ENCODE measurements at places on chromosomes 4 and X.

DNA sequence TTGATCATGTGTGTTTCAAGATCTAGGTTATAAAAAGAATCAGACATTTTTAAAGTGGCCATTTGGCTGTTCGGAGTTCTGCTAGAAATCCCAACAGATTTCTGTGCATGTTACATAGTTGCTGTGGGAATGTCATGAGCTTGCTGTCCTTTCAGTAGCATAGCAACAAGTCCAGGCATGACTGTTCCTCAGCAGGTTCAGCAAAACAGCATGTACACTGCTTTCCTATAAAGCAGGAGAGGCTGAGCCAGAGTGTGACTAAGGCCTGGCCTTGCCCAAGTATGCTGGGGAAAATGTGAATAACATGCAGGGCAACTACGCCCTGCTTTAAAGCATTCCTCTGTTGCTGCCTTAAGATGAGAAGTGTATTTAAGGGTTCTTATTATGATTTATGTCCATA, 217.1 kb upstream of the SMIM31 start:
- DNase-seq = no peak

DNA sequence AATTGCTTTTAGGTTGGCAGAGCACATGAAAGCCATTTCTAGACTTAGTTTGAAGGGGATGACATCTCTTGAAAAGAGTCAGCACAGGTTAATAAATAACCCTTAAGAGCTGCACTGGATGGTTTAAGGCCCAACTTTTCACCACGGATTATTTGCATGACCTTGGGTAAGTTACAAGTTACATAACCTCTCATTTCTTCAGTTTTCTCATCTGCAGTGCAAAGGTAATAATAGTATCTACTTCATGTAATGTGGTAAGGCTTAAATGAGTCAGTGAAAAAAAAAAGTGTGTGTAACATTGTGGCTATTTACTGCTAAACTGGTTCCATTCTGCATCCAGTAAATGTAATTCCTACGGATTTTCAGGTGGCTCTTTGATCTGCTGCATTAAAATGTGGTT, 715.8 kb downstream of the CCSER1 start:
- no peak for DNase-seq

- DNase-seq = peak; percentile 40
Observed at GRCh38 chr4:46931981-46932380, 22.9 kb upstream of the COX7B2 start.

DNA sequence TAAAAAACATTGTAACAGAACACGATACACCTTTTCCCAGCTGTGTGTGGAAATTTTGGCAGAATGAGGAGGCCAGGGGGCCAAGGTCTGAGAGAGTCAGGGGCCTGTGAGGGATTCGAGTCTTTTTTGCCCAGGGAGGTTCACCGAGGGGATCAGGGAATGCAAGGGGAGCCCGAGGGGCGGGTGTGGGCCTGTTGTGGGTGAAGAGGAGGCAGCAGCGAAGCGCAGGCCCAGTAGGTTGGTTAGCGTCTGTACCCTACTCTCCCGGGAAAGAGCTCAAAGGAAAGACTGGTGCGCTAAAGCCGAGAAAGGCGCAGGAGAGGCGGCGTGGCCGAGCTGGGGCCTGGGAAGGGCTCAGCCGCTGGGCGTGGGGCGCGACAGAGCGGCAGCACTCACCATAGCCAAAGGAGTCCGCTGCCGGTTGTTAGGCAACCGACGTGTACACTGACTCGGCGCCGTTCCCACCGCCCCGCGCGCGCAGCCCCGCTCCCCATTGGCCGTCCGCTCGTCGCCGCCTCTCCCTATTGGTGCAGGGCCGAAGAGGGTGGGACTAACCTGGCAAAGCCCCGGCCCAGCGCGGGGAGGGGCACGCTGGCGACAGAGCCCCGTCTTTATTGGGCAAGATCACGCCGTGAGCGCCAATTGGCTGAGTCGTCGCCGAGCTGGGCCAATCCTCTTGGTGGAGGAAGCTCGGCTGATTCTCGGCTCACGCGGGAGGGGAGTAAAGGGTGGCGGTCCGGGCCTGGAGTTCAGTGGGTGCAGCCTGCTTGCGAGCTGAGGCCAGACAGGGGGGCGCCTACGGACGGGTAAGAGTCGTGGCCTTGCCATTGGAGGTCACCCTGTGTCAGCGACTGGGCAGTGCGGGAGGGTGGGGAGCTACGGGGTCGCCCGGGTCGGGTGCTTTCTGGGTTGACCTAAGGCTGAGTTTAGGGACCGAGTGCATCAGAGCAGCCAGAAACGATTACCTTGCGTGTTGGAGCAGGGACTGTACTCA, at the start of the genes CETN2 and NSDHL:
Gene CETN2 (minus strand): TSS at position 446 of the 994 bp plus-strand sequence. CDS start 47 bp downstream, at position 399.
Gene NSDHL (plus strand): TSS at position 752 of the 994 bp plus-strand sequence. CDS start 15,262 bp downstream, outside the sequence.
- DNase-seq = peak; percentile 87

- DNase-seq = no peak
Observed at GRCh38 chr4:81485310-81485980, 13.7 kb upstream of the RASGEF1B start.

DNA sequence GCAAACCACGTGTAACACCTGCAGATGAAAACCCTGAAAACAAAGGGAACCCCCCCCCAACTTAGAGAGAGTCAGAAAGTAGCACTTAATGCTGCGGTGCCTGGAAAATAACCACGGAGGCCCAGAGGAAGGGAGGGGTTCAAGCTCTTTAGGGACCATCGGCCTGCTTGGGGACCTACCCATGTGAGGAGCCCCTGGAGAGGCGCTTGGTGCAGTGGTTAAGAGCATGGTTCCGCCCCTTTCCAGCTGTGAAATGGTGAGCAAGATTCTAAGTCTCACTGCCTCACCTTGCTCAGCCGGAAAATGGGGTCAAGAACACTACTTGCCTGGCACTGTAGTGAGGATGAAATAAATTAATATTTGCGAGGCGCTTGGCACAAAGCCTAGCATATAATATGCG, 13.8 kb downstream of the SLC25A5 start:
- DNase-seq = no peak

- DNase-seq = no peak
Observed at GRCh38 chrX:111116666-111117065, 20.7 kb downstream of the PAK3 start.

GRCh38 chr4:68466185-68466584, 18.9 kb downstream of the TMPRSS11E start:
- DNase-seq = no peak

GRCh38 chrX:54166915-54167314, 16.1 kb downstream of the FAM120C start:
- no peak for DNase-seq

- no peak for DNase-seq
Observed at GRCh38 chrX:130299279-130300009, 30.7 kb upstream of the ZNF280C start.

- no peak for DNase-seq
Observed at GRCh38 chr4:142631836-142632235, 214.3 kb downstream of the INPP4B start.

- DNase-seq = no peak
Observed at GRCh38 chr4:94724016-94724790, 33.6 kb upstream of the BMPR1B start.

GRCh38 chrX:91039777-91040176, 394.9 kb upstream of the PABPC5 start:
- DNase-seq = no peak

GRCh38 chr4:72875138-72875537, 194.4 kb downstream of the COX18 start:
- DNase-seq = no peak

DNA sequence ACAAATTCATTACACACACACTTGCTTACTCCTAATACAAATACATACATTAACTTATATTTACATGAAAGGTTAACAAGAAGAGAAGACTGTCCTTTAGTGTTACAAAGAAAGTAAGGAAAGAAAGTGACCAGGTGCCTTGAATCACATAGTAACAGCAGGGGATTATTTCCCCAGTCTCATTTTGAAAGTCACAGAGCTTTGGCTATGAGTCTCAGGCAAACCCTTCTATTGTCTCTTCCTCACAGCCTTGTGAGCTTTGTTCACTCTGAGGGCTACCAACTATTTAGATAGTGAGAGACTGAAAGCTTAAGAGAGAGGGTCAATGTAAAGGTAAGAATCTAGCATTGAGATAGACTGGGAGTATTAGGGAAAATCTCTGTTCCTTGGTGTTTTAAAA, 161.6 kb downstream of the NPNT start:
- no peak for DNase-seq

DNA sequence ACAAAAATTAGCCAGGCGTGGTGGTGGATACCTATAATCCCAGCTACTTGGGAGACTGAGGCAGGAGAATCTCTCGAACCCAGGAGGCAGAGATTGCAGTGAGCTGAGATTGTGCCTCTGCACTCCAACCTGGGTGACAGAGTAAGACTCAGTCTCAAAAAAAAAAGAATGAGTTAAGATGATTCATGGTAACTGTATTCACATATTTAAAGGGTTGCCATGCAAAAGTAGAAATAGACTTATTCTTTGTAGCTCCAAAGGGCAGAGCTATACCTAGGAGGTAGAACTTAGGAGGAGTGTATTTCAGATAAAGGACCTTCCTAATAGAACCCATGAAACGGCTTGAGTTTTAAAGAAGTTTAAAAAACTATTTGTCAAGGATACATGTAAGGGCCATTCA, 104.3 kb upstream of the IL13RA1 start:
- no peak for DNase-seq

- DNase-seq = peak; percentile 83
Observed at GRCh38 chr4:72567821-72568675, 973 bp downstream of the ADAMTS3 start.

GRCh38 chr4:5734853-5735252, 23.9 kb downstream of the EVC start:
- DNase-seq = no peak

- no peak for DNase-seq
Observed at GRCh38 chrX:134971926-134972325, 18.9 kb upstream of the SMIM10 start.

- no peak for DNase-seq
Observed at GRCh38 chr4:122744229-122744628, 11.7 kb downstream of the BBS12 start.

DNA sequence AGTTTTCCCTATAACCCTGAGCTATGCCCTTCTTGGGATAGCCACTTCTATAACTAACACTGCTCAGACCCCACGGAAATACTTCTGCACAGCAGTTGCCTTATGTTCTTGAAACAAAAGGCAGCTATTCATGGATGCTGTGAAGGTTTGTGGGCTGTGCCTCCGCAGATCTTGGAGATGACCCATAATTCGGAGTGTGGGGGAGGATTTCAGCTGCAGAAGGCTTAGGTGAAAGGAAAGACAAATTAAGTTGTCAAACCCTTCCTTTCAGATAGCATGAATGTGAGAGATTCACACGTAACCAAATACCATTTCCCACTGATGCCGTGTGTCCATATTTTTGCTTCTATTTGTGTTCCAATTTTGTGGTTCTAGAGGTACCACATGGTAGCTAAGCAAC, 38.1 kb upstream of the NYX start:
- DNase-seq = no peak

- DNase-seq = no peak
Observed at GRCh38 chrX:111020283-111020682, 75.7 kb upstream of the PAK3 start.

GRCh38 chr4:41318839-41319530, 62.3 kb downstream of the UCHL1 start:
- DNase-seq = no peak

DNA sequence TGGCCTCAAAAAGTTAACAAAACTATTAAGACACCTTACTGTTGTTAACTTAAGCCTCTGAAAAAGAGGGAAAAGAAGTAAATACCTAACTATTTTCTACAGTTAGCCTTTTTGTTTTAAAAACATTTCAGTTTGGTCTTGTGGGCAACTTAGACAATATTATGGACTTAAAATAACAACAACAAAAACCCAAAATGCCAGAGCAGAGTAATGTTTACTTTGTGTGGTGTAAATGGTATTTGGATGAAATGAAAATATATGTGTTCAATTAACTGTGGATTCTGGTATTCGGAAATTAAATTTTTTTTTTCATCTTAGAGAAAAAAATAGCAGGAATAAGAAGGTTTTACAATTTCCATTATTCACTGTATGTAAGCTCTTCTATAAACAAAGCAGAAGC, 79.6 kb upstream of the NPNT start:
- no peak for DNase-seq

- no peak for DNase-seq
Observed at GRCh38 chr4:56164907-56165306, 216.2 kb downstream of the CEP135 start.

GRCh38 chrX:119583431-119584059, 9.2 kb downstream of the UBE2A start:
- no peak for DNase-seq

DNA sequence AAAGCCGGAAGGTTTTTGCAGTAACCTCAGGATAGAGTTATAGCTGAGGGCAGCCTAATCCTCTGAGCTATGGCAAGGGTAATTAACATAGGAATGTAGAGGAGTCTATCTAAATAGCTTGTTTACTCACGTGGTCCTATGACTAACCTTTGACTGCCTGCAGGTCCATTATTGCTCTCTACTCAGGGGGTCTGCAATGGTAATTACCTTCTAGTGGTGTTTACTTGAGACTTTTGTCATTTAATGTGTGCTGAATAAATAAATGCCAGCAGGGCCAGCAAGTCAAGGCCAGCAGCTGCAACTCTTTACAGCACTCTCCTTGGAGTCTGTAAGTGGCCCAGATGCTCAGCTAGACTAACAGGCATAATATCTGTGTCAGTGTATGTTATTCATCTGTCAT, 212.7 kb upstream of the FMR1 start:
- DNase-seq = no peak

- DNase-seq = no peak
Observed at GRCh38 chrX:136147315-136147901, at the start of gene FHL1. Gene FHL1, plus strand, starts transcription at chrX:136147533.

Data from smooth muscle cell of the brain vasculature (primary cell).